ENCODE measurements at places on chromosomes 6 and 20.

GRCh38 chr20:46316984-46317684 is 8.8 kb upstream of the CDH22 start:
- no peak for DNase-seq

GRCh38 chr6:155493694-155494143 is 38.1 kb upstream of the NOX3 start:
- no peak for DNase-seq

DNA sequence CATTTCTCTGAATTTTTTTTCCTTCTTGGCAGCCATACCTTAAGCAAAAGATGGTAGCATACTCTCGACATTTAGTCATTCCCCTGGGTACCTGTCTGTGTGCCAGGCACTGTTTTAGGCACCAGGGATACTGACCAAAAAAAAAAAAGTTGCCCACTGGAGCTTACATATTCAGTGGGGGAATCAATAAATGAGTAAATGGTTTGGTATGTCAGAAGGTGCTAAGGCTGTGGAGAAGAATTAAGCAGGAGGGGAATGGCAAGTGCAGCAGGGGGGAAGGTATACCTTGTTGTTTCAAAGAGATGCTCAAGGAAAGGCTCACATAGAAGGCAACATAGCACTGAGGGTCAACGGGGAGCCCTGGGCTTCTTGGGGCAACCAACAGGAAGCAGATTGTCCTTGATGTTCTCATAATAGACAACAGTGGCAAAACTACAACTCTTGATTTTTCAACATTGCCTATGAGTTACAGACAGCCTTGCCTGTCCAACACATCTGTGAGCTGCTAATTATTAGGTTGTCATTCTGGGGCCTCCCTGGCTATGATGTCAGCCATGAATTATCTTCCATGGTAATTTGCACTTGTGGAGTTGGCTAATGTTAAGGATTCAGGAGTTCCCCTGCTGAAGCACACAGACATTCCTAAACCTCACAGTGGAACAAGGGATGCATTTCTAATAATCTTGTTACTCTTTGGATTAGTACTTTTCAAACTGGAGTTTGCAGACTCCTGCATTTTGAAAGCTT is 19.6 kb downstream of the NT5E start:
- no peak for DNase-seq

GRCh38 chr20:51525241-51526105 is 17.0 kb downstream of the NFATC2 start:
- no peak for DNase-seq

DNA sequence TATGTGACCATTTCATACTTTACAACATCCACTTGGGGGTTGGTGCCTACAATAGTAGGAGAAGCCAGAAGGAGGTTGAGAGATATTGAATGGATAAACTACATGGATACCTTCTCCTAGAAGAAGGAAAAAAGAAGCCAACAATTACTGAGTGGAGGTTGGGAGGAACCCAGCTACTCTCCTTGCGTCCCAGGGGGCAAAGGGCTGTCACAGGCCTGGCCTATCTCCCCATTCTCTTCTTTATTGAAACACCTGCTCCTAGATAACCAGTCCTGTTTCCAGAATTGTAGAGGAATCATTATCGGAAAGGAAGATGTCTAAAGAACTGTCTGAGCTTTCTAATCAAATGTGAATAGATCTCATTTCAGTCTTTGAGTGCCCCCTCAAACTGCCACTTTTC is 115.1 kb downstream of the MAP7 start:
- DNase-seq: no peak

DNA sequence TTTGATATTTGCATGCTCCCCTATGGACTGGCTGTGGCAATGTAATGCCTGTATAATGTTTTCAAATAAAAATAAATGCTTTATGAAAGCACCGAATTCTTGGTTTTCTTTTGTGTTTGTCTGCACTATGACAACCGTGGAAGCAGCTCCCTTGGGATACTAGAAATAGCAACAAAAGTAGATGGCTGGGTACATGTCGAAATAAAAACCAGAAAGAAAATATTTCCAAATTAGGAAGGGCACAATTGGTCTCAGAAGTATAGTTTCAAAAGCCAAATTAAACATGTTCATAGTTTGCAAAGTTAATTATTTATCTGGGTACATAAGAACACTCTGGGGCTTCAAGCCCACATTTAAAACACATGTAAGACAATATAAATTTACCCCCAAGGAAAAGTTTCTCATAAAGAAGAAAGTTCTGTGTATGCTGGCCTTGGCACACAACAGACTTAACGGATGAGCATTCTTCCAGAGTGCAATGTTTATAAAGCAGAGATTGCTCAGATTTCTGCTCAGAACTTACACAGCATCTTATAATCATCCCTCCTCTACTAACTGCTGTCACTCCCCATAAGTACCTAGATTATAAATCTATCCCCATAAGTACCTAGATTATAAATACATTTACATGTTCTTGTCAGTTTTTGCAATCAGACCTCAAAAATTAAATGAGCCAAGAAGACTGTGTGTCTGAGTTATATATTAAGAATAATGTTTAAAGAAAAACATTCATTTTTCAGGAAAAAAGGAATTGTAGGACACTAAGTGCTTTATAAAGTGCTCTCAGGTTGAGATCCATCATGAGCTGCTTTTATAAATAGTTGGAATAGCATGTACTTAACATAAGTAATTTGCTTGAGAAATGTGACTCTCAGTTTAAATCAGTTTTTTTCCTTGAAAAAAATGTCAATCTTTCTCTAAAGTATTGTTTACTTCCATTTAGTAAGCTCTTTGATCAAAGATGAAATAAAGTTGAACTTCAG is 230.2 kb upstream of the PLN start:
- DNase-seq: no peak

- DNase-seq: no peak
Observed at GRCh38 chr20:64119301-64119680, 11.9 kb upstream of the NPBWR2 start.

- no peak for DNase-seq
Observed at GRCh38 chr6:133268621-133269020, 27.5 kb downstream of the EYA4 start.

DNA sequence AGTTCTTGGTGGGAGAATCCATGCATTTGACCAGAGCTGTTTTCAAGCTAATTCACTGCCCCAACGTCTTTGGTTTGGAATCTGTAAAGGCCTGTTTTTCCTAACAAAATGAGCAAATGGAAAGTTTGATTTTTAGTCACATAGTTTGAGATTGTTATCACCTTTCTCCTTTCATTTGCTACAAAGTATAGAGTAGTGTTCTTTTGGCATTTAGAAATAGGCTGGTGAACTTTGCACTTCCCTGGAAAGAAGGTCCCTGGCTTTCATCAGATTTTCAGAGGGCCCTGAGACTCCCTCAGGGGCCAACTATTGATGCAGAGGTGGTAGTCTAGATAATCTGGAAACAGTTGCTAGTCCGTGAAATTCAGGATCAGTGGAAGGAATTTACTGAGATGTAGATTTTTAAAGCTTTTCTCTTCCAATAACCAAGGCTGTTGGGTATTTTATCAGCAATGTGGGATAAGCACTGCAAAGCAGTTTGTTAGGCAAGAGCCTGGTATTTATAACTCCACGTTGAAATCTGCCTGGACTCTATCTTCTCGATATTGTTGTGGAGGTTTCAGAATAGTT is 1.7 kb downstream of the ARFGEF2 start:
- no peak for DNase-seq

DNA sequence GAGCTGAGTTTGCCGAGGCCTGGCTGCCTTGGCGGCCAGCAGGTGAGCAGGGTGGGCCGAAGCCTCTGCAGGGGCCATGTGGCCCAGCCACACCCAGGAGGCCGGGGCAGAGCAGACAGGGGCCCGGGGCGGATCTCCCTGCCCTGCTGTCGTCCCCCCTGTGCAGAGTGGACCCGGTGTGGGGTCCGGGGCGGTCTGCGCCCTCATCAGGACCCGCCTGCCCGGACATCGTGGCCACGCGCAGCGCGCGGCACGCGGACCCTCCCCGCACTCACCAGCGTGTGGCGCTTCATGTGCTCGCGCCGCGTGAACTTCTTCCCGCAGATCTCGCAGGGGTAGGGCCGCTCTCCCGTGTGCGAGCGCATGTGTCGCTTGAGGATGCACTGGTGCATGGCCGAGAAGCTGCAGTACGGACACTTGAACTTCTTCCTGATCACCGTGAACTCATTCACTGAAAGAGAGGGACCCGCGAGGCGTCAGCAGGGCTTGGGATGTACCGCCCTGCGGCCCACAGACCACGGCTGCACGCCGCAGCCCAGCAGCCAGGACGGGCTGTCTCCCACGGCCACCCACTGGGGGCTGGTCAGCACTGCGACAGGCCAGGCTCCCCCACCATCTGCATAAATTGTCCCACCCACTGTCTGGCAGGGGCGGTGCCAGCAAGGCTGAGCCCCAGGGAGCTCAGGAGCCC is 13.0 kb downstream of the SLC2A4RG start:
- no peak for DNase-seq

GRCh38 chr6:43475516-43475915 is 1.9 kb upstream of the TJAP1 start:
- DNase-seq: peak; percentile 4

DNA sequence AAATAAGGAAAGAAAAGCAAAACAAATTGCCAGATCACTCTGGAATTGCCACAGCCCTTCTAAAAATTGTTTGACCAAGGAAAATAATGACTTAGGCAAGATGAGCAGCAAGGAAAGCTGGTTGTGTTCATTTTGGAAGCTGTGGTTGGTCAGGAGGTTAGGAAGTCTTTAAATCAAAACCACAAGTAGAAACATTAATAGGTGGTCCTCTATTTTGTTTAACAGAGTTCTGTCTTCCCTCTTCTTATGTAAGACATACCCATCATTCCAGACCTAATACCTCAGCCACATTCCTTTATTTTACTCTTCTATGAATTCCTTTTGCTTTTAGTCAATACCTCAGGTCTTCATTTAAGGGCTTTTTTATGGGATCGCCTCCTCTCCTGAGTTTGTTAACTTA is 422.2 kb upstream of the PLCB4 start:
- no peak for DNase-seq

- no peak for DNase-seq
Observed at GRCh38 chr6:42453654-42454427, 2.1 kb upstream of the TRERF1 start.

- DNase-seq: no peak
Observed at GRCh38 chr6:151494235-151494935, 568 bp downstream of the CCDC170 start.

DNA sequence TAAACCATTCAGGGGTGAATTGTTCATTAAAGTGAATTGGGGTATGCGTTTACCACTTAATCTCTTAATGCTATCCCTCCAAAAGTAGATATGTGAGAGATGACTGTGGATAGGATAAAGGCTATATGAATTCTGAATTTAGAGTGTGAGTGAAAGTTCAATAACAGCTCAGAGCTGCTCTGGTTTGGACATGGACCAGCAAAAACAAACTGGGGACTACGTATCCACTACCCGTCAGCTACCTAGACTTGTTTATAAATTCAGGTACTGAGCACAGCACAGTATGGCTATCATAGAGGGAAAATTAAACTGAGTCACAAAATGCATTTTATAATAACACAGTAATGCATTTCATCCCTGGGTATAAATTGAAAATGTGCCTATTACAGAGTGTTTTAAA is 44.4 kb downstream of the HDDC2 start:
- DNase-seq: no peak

- DNase-seq: no peak
Observed at GRCh38 chr6:1832844-1833787, 223.4 kb downstream of the FOXC1 start.

- no peak for DNase-seq
Observed at GRCh38 chr6:137893181-137893580, 26.1 kb downstream of the TNFAIP3 start.

DNA sequence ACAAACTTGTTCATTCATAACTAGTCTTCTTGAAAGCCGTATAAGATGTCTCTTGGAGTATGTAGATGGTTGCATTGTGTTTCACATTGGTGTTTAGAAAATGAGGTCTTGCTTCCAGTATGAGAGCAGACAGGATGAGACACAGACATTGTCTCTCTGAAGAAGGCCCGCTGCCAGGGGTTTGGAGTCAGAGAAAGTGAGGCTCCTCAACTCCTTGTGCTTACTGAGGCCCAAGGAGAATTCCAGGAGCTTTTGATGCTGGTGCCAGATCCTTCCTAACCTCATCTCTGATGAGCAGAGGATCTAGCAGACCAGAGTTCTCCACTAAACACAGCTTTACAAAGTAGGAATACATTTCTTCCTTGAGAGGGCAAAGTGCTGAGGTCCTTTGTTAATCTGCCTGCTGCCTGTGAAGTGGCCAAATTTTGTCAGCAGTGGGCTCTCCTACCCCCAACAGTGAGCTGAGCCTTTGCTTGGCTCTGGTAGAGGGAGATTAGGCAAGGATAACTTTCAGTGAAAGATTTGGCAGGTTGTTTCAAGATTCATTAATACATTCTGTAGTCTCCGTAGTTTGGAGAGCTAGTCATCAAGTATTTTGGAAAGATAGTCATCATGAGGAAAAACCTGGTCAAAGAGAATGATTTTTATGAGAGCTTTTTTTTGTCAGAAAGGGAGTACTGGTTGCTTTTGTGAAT is 9.7 kb downstream of the MAPRE1 start:
- no peak for DNase-seq

- DNase-seq: no peak
Observed at GRCh38 chr6:147060636-147061035, 143.6 kb upstream of the STXBP5 start.

DNA sequence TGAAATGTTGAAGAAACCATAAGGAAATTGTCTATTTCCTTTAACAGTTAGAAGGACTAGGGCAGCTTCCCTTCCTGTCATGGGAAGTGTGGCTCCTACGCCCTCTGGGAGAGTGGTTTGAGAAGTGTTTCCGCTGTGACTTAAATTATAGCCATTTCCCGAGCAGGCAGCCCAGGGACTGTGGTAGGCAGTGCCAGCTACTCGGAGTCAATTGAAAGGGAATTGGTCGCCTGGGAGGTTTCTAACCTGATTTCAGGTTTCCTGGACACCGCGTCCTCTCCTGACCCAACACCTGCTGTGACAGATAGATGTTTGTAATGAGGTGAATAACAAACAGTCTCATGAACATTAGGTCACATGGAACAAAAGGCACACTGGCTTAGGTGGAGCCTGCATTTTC is 256.1 kb upstream of the PLCB4 start:
- no peak for DNase-seq

DNA sequence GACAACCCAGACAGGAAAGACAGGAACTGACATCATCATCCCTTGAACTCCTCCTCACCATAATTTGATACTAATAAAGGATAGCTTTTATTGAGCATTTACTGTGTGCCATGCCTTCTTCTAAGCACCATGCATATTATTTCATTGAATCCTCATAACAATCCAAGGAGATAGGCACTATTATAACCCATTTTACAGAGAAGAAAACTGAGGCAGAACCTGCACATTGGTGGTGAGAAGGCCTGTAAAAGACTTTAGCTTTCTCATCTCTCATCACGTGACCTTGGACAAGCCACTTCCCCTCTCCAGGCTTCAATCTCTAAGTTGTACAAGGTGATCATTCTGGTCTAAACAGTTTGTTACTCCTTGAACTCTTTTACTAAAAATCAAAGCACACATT is 34.5 kb upstream of the PREX1 start:
- no peak for DNase-seq

GRCh38 chr20:362271-363254 is 15.7 kb downstream of the NRSN2 start:
- peak; percentile 90 for DNase-seq

GRCh38 chr6:88983532-88983931 is 20.1 kb upstream of the RNGTT start:
- DNase-seq: no peak
